Ammon's horn (tissue), 1 donor: ENCODE measurements at places on chromosomes 6 and 20.

- no peak for DNase-seq
Observed at GRCh38 chr6:36290668-36291620, 21.1 kb downstream of the PNPLA1 start.

GRCh38 chr20:10715035-10715434 is 41.2 kb upstream of the JAG1 start:
- DNase-seq, result no peak

- DNase-seq, result no peak
Observed at GRCh38 chr6:35562060-35562459, 49.4 kb upstream of the TULP1 start.

DNA sequence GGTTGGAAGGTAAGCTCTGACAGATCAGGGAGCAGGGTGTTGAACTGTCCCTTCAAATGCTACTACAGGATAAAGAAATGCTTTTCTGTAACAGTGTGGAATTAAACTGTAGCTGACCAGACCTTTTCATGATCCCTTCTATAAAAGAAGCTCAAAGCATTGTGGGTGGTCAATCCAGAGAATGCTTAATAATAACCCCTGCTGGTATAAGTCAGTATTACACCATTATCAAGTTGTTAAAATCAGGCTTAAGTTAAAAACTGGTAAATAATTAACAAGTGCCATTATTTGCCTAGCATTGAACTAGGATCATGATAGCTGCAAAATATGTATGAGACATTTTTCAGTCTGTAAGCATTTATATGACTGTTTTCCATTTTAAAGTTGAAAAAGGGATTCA is 468.9 kb downstream of the PKHD1 start:
- no peak for DNase-seq

GRCh38 chr6:170448751-170449630 is 104.1 kb downstream of the PSMB1 start:
- DNase-seq, result no peak

DNA sequence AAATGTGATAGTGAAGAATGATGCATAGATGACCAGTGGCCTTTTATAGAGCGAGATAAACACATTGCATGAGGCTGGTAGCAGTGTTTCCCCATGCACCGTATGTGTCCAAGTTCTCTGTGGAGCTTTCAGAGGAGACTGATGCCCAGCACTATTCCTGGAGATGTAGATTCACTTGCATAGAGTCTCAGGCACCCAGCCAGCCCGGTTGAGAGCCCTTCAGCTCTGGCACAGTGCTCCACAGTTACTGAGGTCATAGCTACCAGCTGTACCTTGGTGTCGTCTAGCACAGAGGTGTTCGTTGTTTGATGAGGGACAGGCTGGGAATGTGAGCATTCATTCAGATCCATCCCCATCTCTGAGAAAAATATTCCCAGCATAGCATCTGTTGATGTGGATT is 328.9 kb downstream of the FARS2 start:
- DNase-seq, result no peak

DNA sequence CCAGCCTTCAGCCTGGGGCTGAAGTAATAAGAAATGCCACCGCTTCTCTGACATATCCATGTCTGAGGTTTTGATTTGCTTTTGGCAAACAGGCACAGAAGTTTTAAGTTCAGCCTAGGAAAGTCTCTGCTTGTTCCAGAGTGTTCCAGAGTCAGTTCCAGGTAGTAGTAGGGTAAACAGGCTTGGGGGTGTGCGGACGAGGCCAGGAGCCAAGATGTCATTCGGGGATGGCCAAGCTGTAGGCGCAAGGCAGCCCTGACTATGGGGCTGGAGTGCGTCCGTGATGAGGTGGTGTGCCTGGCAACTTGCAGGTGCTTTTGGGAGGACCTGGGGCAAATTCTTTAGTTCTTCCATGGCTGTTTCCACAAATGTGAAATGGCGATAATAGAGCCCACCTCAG is 60.3 kb downstream of the IRF4 start:
- DNase-seq, result no peak

- no peak for DNase-seq
Observed at GRCh38 chr20:9498322-9498721, 16.1 kb upstream of the LAMP5 start.

DNA sequence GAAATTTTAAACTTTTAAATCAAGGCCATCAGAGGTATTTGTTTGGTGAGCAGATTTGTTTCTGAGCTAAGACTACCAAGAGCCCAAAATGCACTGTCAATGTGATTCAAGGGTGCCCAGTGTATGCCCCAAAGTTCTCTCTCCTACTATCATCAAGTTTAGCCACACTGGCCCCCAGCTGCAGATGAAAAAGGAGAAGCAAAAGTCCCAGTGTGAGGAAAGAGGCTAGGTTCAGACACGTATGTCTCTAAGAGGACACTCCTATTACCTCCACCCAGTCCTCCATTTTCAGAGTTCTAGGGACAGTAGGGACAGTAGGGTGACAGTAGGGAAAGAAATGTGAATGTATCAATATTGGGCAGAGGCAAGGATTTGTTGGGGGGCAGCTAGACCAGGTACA is 230.8 kb downstream of the CD83 start:
- no peak for DNase-seq

DNA sequence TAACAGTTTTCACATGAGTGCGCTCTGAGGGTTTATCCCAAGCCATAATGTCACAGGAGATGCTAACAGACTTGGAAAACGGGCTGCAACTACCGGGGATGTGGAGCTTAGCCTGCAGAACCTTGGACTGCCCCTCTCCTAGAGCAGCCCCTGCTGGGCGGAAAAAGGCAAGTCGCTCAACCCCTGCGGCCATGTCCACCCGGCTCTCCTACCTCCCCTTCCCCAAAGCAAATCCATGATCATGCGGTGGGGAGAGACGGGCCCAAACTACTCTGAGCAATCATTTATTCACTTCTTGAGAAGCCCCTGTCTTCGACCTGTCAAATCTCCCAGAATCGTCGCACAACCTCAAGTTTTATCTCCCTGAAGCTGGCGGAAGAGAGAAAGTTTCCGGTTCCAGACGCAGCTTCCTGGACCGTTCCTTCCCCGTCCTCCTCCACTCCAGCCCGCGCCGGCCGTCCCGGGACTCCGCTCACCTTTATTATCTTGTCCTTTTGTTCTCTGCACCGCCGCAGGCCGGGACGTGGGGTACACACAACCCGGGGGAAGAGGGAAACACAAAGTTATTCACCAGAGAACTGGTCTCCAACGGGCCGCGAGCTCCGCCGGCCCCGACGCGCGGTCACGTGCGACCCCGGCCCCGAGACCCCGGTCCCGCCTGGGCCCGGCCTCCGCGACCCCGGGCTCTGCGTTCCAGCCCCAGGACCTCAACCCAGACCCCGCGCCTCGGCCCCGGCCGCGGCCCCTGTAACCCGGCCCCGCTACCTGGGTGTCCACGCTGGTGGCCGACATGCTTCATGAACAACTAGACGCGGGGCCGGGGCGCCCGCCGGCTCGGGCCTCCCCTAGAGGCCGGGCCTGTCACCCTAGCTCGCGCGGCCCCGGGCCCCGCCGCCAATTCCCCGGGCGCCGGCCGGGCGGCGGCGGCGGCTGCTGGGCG is 560 bp downstream of the YTHDF1 start:
- DNase-seq, result no peak

GRCh38 chr20:19624221-19624965 is 133.7 kb upstream of the RIN2 start:
- DNase-seq, result no peak
